ENCODE measurements at places on chromosomes 13 and 19.

DNA sequence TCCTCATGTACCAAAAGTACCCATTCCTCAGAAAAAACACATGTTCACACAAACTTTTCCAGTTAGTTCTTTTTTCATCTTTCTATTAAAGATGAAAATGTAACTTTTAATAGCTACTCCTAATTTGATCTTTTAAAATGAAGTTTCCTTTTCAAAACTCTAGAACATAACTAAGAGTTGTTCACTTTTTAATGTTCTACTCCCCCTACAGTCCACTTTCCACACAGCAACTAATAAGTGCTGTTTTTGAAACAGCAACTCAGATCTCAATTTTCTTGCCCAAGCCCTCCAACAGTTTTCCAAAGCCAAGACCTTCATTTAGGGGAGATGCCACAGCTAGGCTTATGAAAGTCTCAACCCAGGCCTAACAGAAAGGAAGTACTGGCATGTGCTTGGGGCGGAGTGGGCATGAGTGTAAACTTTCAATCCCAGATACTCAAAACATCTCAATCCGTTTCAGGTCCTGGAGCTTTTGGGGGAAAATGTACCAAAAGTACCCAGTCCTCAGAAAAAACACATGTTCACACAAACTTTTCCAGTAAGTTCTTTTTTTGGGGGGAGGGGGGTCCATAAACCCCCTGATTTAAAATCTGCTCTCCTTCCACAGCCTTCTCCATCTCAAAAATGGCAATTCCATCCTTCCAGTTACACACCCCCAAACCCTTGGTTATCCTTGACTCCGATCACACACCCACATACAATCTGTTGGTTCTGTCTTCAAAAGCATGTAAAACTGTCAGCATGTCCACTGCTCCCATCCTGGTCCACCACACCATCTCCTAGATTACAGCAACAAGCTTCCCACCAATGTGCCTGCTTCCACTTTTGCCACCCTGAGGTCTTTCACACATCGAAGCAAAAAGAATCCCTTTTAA is 2.0 kb downstream of the FBL start:
- peak; percentile 50 for DNase-seq

GRCh38 chr13:30570691-30571090 is 47.0 kb upstream of the USPL1 start:
- DNase-seq = no peak

DNA sequence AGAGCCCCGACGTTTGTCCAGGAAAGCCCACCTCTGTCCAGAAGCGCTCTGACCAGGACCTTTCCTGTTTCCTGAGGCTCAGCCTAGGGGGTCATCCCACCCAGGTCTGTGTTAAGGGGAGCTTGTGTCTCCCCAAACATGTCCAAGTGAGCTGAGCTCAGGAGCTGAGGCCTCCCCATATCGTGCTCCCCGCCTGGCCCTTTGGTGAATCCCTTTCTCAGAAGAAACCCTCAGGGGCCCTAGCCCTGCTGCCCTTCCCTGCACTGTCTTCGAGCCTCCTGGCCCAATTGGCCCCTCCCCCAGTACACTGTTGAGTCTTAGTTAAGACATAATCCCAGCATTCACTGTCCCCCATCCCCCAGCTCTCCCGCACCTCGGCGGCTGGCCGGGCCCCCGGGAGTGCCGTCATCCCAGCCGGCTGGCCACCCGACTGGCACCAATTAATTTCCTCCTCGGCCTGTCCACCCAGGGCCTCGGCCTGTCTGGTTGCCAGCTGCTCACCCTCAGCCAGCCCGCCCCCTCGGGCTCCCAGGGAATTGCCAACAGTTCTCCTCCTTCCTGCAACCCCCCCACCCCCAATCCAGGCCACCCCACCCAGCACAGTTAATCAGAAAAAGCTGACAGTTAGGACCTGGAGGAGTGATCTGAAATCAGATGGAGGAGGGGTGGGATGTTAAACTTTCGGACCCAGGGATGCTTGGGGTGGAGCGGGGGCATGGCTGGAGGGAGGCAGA is 13.6 kb downstream of the IER2 start:
- DNase-seq = no peak

- DNase-seq = no peak
Observed at GRCh38 chr19:4018140-4018613, 10.6 kb downstream of the PIAS4 start.

- DNase-seq = peak; percentile 38
Observed at GRCh38 chr19:46753420-46754155, 7.3 kb upstream of the STRN4 start.

DNA sequence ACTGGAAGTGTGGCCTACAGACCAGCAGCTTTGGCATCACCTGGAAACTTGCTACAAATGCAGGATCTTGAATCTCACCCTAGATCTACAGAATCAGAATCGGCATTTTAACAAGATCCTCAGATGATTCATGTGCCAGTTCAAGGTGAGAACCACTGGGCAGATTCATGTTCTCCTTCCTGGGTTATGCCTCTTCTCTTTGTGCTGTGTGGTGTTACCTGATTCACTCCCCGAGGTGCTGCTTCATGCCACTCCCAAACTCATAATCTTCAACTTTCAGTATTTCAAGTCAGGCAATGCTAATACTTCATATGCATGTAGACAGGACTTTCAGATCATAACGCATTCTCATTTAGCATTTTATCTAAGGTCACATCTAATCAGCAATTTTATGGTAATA is 427.7 kb downstream of the FOXO1 start:
- no peak for DNase-seq

DNA sequence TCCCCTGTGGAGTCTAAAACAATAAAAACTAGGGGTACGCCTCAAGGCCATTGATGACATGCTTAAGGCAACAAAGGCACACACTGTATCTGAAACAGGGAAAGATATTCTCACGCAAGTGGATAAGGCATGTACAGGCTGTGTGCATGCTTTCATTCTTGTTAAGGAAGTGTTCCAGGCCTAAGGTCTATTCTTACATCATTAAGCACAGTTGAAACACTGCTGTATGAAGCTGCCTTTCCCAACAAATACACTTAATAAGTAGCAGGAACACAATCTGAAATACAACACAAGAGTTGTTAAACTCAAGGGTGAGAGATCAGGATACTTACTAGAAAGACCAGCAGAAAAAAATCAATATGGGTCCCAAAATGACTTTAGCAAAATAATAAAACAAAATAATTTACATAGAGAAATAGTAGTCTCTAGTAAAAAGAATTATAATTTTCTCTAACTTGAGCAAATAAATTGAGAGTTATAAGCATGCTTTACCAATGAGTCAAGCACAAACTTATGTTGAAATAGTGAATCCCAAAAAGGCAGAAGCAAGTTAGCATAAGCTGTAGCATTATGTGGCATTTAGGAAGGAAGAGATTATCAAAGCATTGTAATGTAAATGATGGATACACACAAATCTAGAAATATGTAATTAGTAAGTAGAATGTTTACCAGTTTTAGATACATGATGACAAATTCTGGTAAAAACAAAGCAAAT is 796.9 kb downstream of the SLITRK1 start:
- no peak for DNase-seq
